ENCODE measurements at places on chromosomes 6 and 20. TPM values are rescaled to one million over a fixed set of nuclear protein-coding genes. Genes with fewer than 3 reads are reported as not detected.

Gene MICA
- total RNA-seq = 7.0 TPM

Gene ZGPAT
- total RNA-seq = 9.8 TPM

Gene PDE10A
- 9.2 TPM for total RNA-seq

DNA sequence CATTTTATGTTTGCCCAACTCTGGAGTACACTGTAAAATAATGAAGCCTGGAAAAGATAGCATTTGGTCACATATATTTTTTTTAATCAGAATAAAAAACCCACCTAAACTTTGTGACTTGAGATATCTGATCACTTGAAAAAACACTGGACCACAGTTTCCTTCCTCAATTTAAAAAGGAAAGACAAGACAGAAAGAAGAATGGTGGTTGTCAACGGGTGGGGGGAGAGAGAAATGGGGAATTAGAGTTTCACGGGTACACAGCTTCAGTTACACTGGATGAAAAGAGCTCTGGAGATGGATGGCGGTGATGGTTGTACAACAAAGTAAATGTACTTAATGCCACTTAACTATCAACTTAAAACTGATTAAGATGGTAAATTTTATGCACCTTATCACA is 14.7 kb upstream of the DST start:
- no peak for DNase-seq

DNA sequence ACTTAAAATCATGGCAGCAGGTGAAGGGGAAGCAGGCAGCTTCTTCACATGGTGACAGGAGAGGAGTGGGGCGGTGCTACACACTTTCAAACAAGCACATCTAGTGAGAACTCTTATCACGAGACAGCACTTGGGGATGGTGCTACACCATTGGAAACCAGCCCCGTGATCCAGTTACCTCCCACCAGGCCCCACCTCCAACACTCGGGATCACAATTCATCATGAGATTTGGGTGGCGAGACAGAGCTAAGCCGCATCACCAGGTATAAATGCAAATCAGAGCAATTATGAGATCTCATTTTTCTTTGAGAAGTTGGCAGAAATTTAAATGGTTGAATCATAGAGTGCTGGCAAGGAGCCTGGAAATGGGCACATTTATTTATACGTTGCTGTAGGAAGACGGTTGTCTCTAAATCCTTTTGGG is 31.4 kb downstream of the IGF2R start:
- DNase-seq = no peak
